ENCODE measurements at places on chromosomes 3 and 15.

- no peak for DNase-seq
Measured at GRCh38 chr3:10142707-10143560, 1.4 kb downstream of the VHL start.

GRCh38 chr3:12920967-12921366 is 79.6 kb upstream of the RPL32 start:
- no peak for DNase-seq

- no peak for DNase-seq
Measured at GRCh38 chr3:182220471-182220870, 508.7 kb downstream of the SOX2 start.

DNA sequence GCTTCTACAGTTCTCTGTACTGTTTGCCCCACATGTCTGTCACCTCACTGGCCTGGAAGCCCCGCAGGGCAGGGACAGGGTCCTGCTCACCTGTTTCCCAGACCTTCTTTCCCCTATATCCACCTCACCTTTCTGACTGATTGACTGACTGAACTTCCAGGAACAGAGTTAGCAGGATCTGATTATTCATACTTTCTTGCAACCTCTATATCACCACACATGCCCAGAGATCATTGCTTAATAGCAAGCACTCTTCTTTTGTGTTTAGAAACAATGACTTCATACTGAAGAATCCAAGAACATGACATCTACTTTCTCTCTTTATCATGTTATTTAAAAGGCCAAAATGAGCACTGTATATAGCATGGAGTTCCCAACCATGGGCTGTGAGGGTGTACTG is 18.0 kb upstream of the CLEC3B start:
- peak; percentile 43 for DNase-seq

DNA sequence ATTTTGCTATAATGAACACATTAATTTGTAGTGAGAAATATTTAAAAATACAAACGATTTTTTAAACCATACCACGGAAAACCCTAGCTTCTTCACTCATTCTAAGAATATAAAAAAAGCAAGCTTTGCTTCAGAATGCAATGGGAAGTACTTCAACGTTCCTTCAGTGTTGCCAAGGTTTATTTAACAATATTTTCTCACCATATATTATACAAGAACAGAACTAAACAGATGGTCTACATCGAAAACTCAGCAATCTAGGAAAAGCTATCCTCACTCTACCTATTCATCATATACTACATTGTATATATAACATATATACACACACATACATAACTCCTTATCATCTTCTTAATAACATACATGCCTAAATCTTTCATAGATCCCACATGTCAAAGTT is 1047.4 kb downstream of the IGSF11 start:
- DNase-seq: no peak

DNA sequence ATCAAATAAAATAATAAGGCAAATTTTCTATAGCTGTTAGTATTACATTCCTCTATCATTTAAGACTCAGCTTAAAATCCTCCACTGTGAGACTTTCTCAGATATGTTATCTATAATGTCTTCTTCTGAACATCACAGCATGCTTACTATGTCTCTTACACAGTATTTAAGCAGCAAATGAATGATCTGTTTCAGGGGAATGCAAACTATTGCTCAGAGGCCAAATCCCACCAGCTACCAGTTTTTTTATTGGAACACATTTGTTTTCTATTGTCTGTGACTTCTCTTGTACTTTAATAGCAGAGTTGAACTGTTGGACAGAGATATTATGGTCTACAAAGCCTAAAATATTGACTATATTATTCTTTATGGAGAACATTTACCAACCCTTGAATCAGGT is 59.6 kb downstream of the C3orf38 start:
- DNase-seq: peak; percentile 32

DNA sequence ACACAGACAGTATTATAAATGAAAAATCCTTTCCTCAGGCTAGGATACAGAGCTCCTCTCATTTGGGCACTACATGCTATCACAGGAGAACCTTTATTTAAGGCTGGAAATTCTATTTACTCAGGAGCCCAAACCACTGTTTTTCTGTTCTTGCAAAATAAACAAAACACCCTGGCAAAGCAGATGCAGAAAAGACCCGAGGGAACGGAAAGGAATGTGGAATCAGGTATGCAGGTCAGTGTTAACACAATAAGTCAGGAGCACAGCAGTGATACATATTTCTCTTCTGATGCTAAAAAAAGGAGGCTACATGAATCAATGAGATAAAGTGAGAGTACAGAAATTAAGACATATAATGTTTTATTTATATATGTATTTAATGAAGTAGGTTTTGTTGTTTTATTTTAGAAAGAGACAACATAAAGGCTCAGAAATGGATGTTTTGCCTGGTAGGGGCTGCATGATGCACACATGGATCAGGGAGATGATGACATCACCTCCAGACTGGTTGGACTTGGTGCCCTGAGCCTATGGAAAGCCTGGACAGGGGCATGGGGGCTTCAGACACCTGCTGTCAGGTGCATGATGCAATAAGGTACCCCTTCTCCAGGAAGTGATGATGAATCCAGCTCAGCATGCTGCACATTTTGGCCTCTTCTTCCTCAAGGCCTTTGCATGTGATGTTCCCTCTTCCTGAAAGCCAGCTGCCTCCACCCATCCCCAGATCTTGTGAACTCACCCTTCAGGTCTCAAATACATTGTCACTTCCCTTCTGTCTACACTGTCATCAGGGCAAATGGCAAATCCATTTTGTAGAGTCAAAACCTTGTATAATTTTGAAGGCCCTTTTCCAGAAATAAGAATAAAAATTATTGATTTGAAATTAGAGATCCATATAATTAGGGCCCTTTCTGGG is 19.1 kb upstream of the RBP1 start:
- no peak for DNase-seq

DNA sequence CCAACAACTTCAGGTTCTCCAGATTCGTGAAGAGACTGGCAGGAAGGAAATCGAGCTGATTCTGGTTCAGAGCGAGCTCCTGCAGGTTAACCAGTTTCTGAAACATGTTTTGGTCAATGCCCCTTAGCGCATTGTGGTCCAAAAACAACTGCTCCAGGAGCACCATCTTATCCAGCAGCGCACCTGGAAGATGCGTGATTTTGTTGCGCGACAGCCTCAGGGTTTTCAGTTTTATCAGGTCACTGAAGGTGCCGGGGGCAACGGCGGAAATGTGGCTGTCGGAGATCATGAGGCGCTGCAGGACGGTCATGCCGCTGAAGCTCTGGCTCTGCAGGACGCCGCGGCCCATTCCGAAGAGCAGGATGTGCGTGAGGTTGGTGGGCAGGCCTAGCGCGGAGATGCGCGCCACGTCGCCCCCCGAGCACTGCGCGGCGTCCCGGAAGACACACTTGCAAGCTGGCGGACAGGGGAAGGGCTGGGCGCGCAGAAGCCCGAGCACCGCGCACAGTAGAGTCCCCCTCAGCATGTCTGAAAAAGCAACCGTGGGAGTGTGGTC is 1.2 kb downstream of the GP5 start:
- DNase-seq: peak; percentile 25

- DNase-seq: no peak
Measured at GRCh38 chr3:114557791-114558190, 264.0 kb downstream of the TIGIT start.

GRCh38 chr3:81602781-81603180 is 158.7 kb downstream of the GBE1 start:
- peak; percentile 57 for DNase-seq

- DNase-seq: peak; percentile 71
Measured at GRCh38 chr3:141471160-141471559, 15.7 kb upstream of the RASA2 start.

- DNase-seq: peak; percentile 49
Measured at GRCh38 chr15:99702895-99703602, 30.2 kb downstream of the LYSMD4 start.

GRCh38 chr3:172070269-172070668 is 30.9 kb downstream of the FNDC3B start:
- no peak for DNase-seq

GRCh38 chr3:62659660-62660059 is 215.6 kb downstream of the CADPS start:
- no peak for DNase-seq

- DNase-seq: no peak
Measured at GRCh38 chr15:101159096-101159935, 92.5 kb downstream of the CHSY1 start.

DNA sequence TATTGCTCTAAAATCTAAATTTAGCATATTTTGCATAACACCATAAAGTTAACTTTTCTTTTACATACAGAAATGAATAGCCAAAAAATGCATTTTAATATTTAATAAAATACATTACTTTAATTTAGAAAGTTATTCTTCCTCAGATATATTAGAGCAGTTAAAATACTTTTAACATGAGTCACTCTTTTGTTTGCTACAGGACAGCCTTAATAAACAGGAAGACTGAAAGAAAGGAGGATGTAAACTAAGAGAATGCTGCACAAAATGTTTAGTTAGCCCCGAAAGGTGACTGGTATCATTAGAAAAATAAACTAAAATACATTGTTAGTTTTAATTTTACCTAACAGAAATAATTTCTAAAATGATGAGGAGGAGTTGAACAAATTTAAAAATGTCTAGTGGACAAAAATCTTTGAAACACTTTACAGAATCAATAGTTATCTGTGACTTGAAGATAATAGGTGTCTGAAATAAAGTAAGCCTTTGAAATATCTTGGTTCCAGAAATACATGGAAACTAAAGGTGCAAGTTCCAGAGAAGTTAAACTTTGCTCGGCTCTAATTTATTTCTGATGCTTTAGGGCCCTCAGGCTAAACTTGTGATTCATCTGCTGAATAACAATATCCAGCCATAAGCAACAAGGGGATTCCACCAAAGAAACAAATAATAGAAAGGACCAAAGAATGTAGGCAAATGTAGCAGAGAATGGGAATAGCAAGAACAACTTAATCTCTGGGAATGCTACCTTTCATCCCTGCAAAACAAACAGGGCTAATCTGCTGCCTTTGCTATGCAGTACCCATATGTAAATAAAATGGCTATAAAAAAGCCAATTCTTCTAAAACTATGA is 138.3 kb upstream of the UBP1 start:
- peak; percentile 4 for DNase-seq

DNA sequence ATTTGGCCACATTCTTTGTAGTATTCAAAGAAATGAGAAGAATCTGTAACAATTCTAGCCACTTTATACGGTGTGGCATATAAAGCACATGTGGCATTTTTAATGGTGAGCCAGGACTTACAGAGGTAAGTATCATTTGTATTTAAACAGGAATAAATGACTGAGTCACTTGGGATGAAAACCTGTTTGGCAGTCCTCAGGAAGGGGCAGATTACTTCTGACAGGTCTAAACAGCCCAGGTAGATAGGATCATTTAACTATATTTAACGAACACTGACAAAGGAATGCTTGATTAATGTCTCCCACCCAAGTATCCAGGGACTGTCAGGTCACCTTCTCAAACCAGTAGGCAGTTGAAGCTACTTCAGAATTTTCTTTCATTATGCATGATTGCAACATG is 241.5 kb upstream of the SATB1 start:
- DNase-seq: no peak

DNA sequence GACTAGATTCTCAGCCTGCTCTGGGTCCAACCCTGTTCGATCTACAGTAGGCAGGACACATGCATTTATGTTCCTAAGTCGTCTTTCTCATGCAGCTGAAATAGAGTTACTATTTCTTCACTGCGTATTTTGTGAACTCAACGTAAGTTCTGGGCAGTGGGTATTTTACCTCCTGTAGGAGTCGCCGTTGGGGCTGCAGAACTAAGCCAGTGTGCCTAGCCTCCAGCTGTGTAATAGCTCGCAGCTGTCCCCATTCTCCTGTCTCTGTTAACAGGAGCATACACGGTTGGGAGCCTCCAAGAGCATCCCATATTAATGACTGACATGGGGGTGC is 58.4 kb upstream of the HRH1 start:
- no peak for DNase-seq

GRCh38 chr3:25313286-25313685 is 114.8 kb upstream of the RARB start:
- DNase-seq: no peak

GRCh38 chr15:74191798-74192197 is 10.8 kb downstream of the STRA6 start:
- no peak for DNase-seq

DNA sequence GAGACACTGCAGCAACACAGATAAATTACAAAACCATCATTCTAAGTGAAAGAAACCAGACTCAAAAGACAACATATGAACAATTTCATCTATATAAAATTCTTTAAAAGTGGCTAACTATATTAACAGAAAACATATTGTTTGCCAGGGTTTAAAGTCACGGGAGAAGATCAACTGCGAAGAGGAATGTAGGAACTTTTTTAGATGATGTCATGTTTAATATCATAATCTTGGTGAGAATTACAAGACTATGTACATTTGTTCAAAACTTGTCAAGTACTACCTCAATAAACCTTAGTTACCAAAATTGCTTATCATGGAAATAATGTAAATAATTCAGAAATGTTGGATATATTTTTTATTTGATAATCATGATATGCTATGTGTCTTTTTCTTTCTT is 395.1 kb upstream of the PLSCR5 start:
- no peak for DNase-seq

- no peak for DNase-seq
Measured at GRCh38 chr3:107913701-107914100, 177.1 kb downstream of the CD47 start.

DNA sequence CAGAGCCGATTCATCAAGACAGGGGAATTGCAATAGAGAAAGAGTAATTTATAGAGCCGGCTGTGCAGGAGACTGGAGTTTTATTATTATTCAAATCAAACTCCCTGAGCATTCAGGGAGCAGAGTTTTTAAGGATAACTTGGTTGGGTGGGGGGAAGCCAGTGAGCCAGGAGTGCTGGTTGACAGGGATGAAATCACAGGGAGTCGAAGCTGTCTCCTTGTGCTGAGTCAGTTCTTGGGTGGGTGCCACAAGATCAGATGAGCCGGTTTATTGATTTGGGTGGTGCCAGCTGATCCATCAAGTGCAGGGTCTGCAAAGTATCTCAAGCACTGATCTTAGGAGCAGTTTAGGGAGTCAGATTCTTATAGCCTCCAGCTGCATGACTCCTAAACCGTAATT is 95.4 kb upstream of the CCDC80 start:
- no peak for DNase-seq

GRCh38 chr3:14663396-14664135 is 11.4 kb upstream of the C3orf20 start:
- DNase-seq: no peak

GRCh38 chr3:105385819-105386508 is 19.3 kb downstream of the ALCAM start:
- no peak for DNase-seq

- peak; percentile 91 for DNase-seq
Measured at GRCh38 chr3:141360888-141361598, 7.3 kb upstream of the ZBTB38 start.

All from fibroblast of skin of scalp (primary cell).